Fibroblast of the aortic adventitia (primary cell): ENCODE measurements at places on chromosomes 12 and 14.

- DNase-seq, result no peak
These were observed 151.6 kb downstream of the HELB start for GRCh38 chr12:66453844-66454243.

GRCh38 chr14:105107351-105107750 is 42.1 kb upstream of the GPR132 start:
- no peak for DNase-seq

DNA sequence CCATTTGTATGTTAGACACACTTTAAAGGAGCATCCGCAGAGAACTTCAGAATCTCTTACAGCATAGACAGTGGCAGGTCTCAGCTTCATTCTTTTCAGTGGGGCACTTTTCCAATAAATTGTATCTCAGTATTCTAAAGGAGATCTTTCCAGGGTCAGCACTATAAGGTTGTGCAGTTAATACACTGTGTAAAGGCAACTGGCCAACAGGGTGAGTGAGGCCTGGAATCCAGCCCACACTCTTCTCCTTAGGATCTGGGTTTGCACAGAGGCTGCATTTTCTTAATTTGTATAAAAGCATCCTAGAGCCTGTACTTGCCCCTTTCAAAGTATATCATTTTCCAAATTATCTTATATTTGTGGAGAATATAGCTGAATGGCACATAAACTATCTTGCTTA is 94.2 kb downstream of the MYF5 start:
- peak; percentile 11 for DNase-seq

DNA sequence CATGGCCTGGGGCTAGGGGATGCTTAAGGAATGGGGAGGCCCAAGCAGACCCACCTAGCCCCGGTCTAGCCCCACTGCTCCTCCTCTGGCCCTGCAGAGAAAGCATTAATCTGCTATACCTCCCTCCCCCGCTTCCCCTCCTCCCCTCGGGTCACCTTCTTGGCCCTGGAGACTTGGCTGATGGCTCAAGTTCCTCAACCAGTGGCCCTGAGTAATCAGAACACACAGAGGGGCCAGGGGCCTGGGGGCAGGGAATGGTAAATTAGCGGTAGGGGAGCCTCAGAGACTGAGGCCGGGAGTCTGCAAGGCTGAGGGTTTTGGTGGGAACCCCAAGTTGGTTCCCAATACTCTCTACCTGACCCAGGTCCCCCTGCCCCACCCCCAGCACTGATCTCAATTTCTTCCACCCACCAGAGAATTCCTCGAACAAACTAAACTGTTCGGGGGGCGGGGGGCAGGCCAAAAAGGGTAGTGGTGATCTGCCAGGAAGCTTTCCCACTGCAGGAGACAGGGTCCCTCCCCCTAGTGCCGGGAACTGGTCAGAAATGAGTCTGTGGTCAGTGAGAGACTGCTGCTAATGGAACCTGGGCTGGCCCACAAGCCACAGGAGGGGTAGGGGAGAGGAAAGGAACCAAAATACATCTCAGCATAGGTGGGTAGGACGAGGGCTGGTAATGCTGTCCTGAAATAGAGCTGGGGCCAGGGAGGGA is 12.8 kb upstream of the SMARCD1 start:
- no peak for DNase-seq

- no peak for DNase-seq
These were observed 65.4 kb upstream of the RFLNA start for GRCh38 chr12:124229520-124229919.

DNA sequence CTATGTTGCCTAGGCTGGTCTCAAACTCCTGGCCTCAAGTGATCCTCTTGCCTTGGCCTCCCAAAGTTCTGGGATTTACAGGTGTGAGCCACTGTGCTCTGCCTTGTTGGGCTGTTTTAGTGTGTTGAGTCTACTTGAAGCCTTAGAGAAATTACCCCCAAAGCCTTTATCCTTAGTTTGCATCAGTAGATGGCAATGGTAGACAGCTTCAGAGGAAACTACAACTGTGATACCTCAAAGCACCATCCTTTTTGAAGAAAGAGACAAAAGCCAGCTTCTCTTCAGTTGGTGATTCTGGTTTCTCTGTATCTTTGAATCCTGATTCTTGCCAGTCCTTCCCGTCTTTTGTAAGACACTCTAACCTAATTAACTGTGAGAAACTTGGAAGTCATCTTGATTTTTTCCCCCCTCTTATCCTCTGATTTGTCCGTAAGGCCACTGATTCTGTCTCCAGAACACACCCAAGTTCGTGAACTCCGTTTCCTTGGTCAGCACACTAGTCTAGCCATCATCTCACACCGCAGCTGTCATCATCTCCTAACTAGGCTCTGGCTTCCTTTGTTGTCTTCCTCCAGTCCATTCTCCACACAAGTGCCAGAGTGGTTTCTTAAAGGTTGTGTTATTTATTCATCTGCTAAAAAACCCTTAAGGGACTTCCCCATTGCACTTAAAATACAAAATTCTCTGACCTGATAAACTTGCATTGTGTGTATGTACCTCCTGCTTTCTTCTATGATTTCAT is 20.2 kb downstream of the ATP2A2 start:
- DNase-seq, result peak; percentile 57

- no peak for DNase-seq
These were observed 116.0 kb downstream of the METTL25 start for GRCh38 chr12:82474181-82474797.

DNA sequence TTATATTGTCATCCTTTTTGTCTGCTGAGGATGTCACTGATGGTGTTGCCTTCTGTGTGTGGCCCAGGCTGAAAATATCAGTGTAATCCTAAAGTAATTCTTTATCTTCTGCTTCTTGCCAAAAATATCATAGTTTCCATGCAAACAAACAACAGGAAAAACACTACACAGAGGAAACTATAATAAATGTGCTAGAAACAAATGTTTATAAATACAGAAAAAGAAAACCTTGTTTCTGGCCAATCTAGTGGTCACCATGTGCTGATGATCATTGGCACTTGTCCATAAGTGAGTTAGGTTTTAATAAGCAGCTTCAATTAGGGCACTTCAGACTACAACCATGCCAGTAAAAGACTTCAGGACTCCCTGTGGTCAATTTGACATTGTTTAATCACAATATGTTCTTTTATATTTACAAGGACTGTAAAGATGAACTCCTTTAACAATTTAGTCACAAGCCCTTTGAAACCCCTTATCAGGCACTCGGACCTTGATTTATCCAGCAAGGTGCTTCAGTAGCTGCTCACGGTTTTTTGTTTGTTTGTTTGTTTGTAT is 124.8 kb downstream of the TMTC3 start:
- no peak for DNase-seq

DNA sequence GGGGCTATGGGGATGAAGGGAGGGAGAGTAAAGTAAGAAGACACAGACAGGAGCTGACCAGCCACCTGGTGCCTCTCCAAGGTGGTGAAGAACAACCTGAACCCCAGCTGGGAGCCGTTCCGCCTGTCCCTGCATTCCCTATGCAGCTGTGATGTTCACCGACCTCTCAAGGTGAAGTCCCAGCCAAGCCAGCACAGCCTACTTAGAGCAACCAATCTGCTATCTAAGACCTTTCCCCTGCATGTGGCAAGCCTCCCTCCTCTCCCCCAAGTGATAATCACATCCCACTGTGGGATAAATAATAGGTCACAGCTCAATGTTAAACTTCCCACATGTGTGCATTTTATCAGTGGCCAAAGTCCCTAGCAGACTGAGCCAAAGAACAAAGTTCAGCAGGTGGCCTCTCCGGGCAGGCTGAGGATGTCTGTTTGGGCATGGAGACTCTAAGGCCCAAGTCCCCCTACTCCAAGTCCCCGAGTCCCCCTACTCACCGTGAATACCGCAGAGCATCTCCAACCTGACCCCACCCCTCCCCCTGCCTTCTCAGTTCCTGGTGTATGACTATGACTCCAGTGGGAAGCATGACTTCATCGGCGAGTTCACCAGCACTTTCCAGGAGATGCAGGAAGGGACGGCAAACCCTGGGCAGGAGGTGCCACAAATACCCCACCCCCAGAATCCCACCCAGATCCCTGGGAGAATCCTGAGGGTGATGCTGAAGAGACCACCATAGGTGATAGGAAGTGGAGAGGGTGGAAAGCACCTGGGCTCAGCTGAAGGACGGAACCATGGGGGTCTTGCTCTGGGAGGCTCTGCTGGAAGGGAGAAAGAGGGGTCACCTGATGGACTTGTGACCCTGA is 3.5 kb downstream of the CPNE6 start:
- no peak for DNase-seq

DNA sequence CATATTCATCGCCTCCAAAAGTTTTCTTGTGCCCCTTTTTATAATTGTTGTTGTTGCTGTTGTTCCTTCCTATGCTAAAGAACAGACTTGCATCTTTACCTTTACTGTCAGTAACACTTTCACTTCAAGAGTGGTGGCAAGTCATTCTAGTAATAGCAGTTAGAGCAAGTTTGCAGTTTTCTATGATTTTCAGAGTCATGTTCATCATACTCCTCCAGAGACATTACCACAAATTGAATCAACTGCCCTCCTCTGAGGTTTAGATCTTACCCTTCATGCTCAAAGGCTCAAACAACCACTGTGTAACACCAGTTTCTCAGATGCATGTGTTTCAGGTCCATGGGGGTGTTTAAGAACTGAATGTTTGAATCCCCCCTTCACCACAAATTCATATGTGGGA is 763.4 kb downstream of the LRFN5 start:
- DNase-seq, result no peak

- no peak for DNase-seq
These were observed 1.3 kb downstream of the RNASE6 start for GRCh38 chr14:20782280-20782890.

DNA sequence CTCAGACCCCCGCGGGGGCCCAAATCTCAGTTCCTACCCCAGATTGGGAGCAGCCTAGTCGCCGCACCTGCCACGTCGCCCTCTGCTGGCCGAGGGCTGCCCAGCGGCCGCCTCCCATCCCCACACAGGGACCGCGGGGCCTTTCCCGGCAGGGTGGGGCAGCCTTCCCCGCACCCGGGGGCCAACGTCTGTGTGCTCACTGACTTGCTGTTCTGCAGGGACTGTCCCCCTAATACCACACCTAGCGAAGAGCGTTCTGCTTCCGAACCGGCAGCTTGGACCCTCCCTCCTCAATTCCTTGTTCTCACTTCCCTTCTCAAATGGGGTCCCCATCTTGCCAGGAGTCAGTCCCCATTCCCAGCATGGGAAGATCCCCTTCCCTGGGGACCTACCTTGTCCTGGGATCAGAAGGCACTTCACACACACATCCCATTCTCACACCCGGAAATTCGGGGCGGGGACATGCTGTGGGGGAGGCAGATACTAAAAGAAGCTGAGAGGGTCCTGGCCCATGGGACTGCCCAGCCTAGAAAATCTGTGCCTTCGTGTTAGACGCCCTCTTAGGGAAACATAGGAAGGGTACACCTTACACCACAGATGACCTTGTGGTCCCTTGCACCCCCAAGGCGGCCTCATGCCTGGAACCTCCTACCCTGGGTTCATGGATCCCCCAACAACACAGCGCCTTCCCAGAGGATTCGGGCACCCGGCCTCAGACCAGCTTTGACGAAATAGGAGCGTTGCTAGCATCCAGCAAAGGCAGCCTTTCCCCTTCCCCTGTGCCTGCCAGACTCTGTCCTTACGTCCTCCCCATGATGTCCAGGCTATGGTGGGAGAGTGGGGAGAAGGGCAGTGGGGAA is 16.4 kb downstream of the ACVRL1 start:
- DNase-seq, result peak; percentile 33

DNA sequence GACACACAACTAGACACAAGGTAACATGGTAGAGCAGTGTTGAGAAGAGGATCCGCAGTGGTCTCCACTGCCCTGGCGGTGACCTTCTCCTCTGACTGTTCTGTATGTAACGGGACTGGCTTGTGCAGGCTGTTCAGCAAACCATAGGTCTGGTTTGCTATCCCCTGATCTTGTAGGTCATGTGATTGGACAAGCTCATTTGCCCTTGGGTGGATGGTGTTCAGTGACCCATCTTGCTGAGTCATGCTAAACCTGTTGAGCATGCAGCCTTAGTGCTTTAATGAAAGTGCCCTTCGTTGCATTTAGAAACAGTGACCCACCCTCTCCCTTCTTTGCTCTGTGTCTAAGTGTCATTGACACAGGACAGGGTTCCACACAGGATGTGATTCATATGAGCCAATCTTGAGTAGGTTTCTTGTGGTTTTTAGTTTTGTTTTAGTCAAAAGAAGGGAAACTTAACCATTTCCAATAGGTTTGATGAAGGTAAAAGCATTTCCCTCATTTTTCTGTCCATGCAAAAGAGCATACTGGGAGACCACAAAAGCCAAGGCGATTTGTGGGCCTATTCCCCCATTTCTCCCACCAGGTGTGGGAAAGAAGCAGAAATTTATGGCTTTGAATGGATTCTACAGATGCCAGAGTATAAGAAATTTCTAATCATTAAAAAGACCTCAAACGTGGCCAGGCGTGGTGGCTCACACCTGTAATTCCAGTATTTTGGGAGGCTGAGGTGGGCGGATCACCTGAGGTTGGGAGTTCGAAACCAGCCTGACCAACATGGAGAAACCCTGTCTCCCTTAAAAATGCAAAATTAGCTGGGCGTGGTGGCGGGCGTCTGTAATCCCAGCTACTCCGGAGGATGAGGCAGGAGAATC is 32.6 kb upstream of the HIF1A start:
- peak; percentile 66 for DNase-seq

- no peak for DNase-seq
These were observed 1014.1 kb downstream of the TMTC2 start for GRCh38 chr12:83700838-83701237.

DNA sequence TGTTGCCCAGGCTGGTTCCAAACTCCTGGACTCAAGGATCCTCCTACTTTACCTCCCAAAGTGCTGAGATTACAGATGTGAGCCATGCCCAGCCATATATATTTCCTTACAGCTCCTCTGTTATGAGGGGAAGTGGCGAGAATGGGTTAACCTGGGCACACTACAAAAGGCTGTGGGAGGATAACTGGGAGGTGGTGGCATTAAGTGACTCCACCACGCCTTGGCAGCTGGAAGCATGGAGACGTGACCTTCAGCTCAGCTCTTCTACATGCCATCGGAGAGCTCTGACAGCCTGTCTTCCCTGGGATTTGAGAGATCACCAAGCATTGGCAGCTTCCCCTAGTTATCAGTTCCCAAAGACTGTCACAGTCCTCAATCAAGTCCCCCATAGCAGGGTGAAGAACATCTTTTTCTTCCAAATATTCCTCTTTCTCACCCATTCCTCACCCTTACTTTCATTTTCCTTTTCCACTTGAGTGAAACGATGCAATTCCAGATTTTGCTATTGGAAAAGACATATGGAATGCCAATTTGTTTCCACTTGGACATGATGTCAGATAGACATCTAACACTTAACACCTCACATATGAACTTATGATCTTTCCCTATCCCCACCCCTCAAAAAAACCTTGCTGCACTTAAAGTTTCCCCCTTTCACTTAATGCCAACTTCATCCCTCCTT is 48.5 kb downstream of the PHLDA1 start:
- DNase-seq, result no peak

GRCh38 chr14:31785574-31785973 is 224.4 kb downstream of the NUBPL start:
- no peak for DNase-seq
